Left kidney (tissue), 8 donors: ENCODE measurements at places on chromosomes 12 and 14. TPM values are rescaled to one million over a fixed set of nuclear protein-coding genes. Genes with fewer than 3 reads are reported as not detected.

- no peak for DNase-seq
Observed at GRCh38 chr14:22794551-22794951, 20.7 kb downstream of the SLC7A7 start.

DNA sequence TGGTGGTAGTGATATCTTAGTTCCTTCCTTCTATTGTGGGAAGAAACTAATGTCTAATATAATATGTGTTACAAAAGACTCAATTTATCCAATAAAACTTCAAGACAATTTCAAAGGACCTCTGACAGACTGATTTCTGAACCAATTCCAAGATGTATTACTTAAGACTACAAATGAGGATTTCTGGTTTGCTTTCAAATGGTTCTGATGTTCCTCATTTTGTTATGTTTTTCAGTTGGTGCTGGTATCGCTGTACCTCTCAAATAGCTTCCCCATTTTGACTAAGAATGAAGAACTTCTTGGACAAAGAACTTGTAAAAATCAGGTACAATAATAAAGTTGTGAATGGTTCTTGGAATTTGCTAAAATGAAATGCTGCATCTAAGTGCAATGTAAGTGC lies 19.4 kb upstream of the MBIP start:
- no peak for DNase-seq

GRCh38 chr12:98424726-98425401 lies 90.5 kb upstream of the TMPO start:
- peak; percentile 88 for DNase-seq

- DNase-seq: no peak
Observed at GRCh38 chr14:51277753-51278415, 37.8 kb downstream of the TMX1 start.

- no peak for DNase-seq
Observed at GRCh38 chr14:63992858-63993257, 140.1 kb downstream of the SYNE2 start.

DNA sequence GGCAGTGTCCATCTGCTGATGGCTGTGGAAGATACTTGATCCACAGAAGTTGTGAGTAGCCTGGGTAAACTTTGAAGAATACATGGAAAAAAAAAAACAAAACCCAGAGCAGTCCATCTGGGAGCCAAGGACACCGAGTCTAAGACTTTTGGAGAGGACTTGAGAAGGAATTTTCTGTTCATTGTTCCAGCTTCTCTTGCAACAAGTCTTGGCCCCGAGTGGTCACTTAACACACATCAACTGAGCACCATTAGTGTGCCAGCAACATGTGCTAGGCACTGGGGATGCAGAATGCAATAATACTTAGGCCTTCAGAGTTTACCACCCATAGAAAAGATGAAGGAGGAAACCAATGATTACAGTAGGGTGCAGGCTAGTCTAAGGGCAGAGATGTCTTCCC lies 266.7 kb downstream of the EMP1 start:
- DNase-seq: no peak

SLC7A7 gene
- polyA plus RNA-seq: 112 TPM

DNA sequence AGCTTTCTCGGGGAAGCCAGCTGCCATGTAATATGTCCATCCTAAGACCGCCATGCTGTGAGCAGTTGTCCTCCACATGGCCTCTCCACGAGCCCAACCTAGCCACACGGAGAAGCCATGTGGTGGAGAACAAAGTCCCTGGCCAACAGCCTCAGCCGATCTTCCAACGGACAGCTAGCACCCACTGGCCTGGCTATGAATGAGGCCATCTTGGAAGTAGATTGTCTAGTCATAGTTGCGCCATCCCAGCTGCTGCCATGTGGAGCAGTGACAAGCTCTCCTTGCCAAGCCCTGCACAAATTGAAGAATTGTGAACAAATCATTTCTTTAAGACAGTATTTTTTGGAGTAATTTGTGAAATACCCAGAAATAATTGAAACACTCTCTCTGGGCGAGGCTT lies 49.3 kb upstream of the USP44 start:
- DNase-seq: no peak

- DNase-seq: no peak
Observed at GRCh38 chr14:41355866-41356265, 250.8 kb upstream of the LRFN5 start.

DNA sequence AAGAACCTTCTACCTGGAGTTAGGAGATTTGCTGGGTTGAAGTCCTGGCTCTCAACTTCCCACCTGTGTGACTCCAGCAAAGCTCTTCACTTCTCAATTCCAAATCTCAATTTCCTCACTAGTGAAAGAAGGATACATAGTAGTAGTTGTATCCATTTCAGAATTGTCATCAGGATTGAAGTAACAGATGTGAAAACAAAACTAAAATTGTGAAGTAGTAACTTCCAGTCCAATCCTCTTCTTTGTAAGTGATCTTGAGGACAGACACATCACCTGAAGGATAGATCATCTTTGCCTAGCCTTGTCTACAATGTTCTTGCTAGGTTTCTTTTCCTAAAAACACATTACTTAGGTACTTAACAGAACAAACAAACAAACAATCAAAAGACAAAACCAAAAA lies 1.2 kb upstream of the LRRK2 start:
- DNase-seq: no peak
